Activated gamma-delta T cell treated with Interleukin-2 at 50 U/mL for 16 hours (primary cell): ENCODE measurements at places on chromosomes 3 and 15.

DNA sequence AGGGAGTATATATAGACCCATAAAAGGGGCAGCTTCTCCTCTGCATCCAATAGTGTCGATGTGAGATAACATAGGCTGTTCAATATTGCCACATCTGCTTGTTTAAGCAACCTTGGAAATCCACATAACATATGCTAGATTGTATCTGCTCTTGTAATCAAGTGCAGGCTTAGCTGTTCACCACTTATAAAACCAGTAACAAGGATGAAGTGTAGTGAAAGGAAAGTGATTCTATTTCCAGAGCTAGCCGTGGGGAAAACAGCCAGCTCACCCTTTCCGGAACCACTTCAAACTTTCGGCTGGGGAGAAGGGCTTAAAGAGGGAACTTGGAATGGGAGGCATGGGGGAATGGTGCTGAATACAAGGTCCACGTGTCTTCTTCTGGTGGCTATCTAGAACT is 204.0 kb downstream of the TAFA4 start:
- no peak for DNase-seq

DNA sequence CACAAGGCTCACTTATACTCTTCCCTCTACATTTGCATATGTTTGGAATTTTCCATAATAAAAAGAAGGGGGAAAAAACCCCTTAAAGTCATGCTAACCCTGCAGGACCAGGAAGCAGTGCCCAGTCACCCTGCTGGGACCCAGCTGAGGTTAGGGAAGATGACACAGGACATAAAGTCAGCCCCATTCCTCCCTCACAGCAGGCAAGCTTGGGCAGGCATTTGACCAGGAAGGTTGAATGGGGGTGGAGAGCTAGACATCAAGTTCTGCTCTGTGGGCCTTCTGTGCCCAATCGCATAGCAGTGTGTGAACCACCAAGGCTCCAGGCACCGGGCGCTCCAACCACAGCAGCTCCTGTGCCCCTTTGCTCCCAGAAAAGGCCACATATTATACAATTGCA is 7.1 kb upstream of the HDAC11 start:
- no peak for DNase-seq

DNA sequence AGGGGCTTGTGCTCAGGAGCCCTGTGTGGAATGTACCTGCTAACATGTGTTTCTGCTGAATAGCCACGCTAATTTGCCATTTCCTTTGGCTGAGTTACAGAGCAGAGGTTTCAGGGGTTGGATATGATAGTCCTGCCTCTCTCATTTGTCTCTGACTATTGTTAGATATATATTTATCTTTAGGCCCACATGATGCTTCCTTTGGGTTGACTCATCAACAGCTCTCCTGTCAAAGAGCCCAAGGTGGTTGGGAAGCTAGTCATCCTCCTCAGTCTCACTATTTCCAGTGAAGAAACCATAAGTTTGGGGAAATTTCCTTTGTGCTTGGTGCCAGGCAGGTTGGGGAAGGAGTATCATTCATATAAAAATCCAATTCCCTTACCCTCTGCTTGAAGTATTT is 1194.6 kb downstream of the ZPLD1 start:
- DNase-seq, result no peak

DNA sequence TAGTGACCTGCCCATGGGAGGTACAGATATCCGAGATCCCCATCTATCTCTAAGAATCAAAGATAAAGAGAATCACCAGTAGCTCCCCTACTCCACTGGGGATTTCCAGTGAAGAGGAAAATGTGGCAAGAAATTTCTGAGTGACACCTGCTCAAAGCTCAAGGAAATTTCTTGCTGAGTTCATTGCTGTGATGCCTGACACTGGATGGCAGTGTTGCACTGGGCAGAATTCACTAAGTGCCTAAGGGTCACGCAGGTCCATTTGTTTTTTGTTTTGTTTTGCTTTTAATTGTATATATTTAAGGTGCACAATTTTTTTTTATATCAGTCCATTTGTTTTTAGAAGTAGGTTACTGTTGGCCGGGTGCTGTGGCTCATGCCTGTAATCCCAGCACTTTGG is 109.5 kb upstream of the KCNAB1 start:
- no peak for DNase-seq

DNA sequence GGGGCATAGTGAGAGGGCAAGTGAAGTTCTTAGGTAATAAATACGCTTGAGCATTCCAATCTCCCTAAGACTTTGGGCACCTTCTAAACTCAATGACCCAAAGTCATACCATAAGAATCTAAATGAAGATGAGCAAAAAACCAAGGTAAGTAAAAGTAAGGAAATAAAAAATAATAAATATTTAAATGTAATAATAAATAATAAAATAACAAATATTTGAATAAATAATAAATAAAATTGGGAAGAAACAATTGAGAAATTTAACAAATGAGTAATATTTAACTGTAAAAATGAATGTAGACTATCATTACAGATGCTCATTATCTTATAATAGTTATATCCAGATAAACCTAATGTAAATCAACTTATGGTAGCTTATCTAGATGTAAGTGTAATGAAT is 391.7 kb downstream of the WDR72 start:
- DNase-seq, result no peak

GRCh38 chr15:64072812-64073211 is 20.8 kb downstream of the CIAO2A start:
- no peak for DNase-seq

DNA sequence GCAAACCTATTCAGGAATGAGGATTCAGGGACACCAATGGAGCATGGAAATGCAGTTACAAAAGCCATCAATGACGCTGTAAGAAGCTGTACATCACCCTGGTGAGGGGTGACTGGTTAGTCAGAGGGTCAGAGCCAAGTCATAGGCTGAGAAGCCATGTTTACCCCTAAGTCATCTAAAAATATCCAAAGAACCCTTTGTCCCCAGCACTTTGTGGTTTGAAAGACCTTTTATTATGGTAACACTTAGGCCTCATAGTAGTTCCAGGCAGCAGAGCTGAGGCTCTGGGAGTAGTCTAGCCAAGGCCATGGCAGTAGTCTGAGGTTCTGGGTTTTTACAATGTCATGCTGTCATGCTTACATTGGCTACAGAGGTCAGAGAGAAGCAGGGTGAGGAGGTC is 131.2 kb downstream of the CTNNB1 start:
- DNase-seq, result no peak

GRCh38 chr3:172869784-172870518 is 119.4 kb downstream of the ECT2 start:
- no peak for DNase-seq

DNA sequence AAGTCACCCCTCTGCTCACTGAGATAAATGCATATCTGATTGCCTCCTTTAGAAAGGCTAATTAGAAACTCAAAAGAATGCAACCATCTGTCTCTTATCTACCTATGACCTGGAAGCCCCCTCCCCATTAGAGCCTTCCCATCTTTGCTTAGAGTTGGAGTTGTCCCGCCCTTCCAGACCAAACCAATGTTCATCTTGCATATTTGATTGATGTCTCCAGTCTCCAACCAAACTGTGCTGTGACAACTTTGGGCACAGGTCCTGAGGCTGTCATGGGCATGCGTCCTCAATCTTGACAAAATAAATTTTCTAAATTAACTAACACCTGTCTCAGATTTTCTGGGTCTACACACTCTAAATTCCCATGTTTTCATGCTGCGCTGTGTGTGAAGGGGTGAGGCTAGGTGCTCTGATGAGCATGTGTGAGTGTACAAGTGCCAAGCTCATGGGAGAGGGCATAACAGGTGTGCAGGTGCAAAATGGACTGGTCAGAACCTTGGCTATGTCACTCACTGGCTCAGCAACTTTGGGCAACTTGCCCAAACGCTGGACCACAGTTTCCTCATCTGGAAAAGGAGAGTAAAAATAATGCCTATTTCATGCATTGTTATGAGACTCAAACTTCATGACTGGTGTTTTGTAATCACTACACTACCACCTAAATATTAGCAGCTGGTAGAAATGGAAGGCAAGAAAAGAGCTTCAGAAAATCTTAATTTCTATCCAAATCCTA is 7.2 kb downstream of the DAPK2 start:
- DNase-seq, result no peak

DNA sequence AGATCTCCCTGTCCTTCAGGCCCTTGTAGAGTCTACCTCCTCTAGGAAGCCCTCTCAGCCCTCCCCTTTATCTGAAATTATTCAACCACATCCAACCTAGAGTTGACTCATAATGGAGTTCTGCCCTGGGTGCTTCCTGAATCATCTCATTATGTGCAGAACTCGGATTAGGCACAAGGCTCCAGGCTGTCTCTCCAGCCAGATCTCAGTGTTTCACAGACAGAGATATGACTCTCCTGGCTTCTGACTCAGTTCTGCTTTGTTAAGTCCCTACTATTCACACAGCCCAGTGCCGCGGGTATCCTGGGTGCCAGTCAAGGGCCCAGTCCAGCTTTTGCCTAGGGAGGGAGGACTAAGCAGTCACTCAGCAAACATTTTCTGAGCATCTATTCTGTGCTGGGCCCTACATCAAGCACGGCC is 9.3 kb downstream of the STRA6 start:
- DNase-seq, result no peak

GRCh38 chr15:38758043-38758442 is 193.4 kb upstream of the RASGRP1 start:
- DNase-seq, result no peak

DNA sequence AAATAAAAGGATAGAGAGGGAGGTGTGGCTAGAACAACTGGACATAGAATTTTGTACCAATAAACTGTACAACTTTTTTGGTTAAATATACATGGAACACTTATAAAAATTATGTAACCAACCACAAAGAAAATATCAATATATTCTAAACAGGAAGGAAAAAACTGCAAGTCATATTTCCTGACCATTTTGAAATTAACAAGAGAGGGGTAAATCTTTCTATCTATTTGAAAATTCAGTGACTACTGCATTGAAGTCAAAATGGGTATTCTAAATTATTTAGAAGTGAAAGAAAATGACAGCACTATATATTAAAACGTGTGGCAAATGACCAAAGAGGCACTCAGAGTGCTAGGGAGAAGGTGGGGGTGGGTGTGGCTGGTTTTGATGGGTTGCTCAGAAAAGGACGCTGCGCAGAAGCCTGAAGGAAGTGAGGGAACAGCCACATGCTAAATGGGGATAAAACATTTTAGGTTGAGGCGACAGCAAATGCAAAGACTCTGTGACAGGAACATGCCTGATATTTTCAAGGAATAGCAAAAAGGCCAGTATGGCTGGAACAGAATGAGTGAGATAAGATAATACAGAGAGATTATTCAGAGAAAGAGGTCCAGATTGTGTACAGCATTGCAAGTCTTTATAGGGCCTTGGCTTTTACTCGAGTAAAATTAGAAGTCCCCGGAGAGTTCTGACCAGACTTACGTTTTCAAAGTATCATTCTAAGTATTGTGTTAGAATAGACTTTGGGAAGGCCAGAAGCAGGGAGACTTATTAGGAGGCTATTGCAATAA is 41.1 kb downstream of the ERICH6 start:
- no peak for DNase-seq

DNA sequence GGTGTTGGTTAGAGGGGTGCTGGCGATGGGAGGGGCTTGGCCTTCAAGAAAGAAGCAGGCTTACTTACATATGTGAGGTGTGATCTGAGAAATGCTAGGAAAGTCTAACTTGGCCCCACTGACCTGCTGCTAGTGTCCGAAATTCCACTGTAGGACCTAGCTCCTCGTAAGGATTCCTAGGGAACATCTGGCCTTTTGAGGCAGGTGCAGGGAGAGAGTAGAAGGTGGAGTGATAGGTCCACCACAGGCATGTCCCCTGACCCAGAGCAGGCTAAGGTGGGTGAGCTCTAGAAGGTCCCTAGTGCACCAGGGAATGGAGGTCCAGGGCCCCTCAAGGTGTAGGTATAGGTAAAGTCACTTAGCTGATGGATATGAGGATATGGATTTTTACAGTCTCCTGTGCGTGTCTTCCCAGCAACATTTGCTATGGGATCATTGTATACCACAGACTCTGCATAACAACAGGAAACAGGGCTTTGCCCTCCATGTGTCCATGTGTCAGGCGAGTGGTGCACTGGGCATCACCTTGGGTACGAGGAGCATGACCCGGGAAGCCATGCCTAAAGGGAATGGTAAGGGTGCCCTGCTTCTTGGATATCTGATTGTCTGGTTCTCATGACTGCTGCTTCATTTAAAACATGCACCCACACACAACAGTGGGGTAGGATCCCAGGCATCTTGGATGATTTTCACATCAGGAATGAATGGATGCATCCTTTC is 32.6 kb downstream of the POMGNT2 start:
- no peak for DNase-seq

DNA sequence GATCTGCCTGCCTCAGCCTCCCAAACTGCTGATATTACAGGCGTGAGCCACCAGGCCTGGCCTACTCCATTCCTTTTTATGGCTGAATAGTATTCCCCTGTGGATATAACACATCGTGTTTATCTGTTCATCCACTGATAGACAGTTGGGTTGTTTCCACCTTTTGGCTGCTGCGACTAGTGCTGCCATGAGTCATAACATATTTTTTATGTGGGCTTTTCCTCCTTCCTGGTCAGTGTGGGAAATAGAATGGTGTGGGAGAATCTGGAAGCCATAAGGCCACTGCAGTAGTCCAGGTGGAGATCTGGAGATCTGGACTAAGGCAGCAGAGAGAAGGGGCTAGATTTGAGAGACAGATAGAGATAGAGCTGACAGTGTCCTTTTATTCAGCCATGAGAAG is 16.2 kb downstream of the LCMT2 start:
- DNase-seq, result no peak

GRCh38 chr15:81728726-81729125 is 317.1 kb downstream of the MEX3B start:
- no peak for DNase-seq

- DNase-seq, result no peak
Observed at GRCh38 chr3:163129287-163129686, 1632.7 kb downstream of the OTOL1 start.

GRCh38 chr3:15286022-15286421 is 46.4 kb downstream of the SH3BP5 start:
- no peak for DNase-seq

GRCh38 chr3:188174317-188175044 is 20.5 kb downstream of the LPP start:
- DNase-seq, result no peak

DNA sequence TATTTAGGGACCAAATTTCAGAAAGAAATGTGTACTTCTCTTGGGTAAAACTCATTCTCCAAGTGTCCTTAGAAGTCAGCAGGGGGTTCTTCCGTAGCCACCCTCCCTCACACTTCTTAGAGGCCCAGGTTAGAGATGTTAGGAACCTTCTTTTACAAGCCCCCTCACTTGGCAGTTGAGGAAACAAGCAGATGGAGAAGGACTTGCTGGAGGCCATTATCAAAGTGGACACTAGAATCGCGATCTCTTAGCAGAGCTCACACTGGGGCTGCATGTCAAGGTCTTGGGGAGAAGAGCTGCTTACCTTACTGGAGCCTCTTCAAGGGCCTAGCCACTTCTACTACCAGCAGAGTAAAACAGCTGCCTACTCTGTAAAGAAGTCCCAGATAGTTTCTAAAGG is 69.4 kb upstream of the POLG start:
- no peak for DNase-seq
